ENCODE measurements at places on chromosomes 6 and 20.

DNA sequence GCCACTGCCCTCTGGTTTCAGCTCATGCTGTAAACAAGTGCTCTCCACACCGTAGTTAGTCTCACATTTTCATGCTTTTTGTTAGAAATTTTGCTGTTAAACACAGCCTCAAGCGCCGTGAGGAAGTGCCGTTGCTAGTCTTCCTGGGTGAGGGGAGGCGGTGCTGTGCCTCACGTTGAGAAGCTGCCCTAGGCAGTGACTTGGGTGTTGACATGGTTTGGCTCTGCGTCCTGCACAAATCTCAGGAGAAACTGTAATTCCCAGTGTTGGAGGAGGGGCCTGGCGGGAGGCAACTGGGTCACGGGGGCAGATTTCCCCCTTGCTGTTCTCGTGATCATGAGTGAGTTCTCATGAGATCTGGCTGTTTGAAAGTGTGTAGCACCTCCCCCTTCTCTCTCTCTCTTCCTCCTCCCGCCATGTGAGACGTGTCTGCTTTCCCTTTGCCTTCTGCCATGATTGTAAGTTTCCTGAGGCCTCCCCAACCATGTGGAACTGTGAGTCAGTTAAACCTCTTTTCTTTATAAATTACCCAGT lies 95.8 kb downstream of the ERMARD start:
- DNase-seq: no peak

DNA sequence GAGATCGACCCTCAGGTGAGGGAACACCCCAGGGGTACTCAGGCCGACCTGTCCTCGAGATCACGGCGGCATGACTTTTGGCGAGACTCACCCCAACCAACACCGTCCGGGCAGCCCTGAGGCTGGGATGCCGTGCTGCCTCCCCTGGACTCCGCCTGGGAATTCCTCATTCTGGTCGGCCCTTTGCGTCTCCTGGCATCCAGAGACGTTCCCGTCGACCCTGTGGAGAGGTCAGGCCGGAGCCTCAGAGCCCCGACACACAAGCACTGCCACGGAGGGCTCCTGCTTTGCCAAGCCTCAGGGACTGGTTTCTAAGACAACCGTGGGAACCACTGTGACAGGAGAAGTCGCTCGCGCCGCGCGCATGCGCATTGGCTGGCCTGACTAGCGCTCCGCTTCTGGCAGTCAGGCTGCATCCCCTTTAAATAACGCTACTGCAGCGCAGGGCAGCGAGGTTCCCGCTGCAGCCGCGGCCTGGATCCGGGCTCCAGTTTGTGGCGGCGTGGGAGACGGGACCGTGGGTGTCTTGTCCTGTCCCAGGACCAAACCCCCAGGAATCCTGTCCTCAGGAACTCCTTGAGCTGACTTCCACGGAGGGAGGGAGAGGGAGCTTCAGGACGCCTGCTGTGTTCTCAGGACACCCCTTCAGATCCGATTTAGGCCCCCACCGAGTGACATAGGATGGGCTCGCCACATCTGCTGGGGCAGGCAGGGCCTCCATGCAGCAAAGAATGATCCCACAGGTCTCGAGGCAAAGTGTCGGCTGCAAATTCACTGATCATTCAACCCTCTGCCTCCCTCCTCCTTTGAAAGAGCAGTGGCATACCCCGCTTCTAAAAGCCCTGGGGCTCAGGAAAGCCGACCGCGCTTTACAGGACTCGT lies 163.2 kb upstream of the ZNF337 start:
- peak; percentile 40 for DNase-seq

- DNase-seq: no peak
Measured at GRCh38 chr6:28349344-28349891, 329 bp upstream of the ZKSCAN3 start.

DNA sequence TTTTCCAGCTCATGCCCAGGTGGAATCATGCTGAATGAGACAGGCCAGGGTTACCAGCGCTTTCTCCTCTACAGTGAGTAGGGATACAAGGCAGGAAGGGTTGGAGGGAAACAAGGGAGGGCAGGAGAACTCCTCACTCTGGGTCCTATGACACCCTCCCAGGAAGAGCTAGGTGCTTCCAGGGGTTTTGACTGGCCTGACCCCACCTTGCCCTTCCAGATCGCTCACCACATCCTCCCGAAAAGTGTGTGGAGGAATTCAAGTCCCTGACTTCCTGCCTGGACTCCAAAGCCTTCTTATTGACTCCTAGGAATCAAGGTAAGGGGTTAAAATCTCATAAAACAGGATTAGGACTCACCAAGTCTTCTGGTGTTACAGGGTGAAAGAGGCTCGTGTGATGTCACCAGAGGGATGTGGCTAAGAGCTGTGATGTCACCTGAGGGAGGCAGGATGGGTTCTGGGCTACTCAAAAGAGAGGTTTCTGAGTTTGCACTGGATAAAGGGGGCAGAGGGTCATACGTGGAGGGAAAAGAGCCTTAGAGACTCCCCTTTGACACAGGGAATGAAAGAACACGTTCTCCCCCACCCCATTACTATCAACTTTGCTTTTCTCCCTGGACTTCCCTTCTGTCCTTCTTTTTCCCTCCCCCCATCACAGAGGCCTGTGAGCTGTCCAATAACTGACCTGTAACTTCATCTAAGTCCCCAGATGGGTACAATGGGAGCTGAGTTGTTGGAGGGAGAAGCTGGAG lies 1.9 kb downstream of the APOM start:
- DNase-seq: no peak

DNA sequence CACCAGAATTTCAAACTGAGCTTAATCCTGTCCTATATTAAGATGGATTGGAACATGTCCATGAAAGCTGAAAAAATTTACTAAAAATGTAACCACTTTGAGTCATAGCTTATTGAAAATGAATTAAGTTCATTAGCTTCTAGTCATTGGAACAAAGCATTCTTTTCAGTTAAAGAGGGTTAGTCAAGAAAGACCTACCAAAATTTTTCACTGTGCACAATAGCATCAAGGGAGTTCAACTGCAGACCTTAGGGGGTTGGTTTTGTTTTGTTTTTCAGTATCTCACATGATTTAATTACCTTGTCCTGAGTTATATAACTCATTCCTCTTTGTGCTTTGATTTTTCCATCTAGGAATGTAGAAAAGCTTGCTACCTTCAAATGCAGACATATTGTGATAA lies 2.8 kb downstream of the SLC2A12 start:
- DNase-seq: no peak

DNA sequence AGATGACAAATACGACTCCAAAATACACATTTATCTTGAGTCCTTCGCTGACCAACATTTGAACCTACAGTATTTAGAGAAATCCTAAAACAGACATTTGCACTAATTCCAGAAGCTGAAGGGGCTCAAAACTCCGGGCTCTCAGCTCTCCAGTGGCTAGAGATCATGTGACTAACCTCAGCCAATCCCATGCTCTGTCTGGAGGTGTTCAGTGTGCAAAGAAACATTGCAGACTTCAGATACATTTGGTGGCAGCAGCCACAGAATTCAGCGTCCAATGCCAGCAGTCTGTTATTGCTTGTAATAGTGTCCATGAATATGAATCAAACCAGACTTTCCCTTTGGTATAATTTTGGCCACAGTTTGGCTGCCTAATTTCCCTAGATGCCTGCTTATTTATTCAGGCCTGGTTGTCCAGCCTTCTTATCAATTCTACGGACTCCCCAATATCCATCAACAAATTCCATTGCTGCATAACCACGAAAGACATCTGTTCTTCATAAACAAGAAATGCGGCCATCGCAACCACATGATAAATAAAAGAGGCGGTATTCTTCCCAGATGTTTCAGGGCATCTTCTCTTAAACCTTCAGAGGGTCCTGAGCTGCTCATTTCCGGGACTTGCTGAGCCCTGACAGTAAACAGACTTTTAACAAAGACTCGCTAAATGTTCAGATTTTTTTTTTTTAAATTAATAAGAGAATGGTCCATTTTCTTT lies 14.5 kb upstream of the CYP24A1 start:
- DNase-seq: no peak

DNA sequence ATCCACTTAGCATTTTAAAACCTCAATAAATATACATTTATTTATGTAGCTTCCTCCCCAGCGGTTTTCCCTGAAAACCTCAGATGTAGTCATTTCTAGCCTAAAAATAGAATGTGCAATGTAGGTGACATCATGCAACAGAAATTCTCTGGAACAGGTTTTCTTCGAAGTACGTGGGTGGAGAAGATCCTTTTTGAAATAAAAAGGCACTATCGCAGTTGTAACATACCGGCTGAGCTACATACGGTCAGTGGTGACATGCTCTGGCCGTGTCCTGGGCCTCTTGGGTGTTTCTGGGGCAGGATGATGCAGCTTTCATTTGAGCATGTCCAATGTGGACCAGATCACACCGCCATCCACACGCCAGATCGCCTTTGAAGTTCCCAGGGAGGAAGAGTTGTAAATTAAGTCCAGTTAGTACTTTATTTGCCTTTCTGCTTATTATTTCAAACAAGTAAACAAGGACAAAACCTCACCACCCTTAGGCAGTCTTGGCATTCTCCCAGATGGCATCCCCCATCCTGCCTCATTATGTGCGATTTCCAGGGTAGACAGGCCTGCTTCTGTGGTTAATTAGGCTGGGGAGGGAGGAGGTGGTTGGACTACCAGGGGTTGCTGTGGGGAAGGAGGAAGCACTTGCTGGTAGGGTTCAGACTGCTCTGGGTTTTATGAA lies 109.5 kb upstream of the CLDN20 start:
- DNase-seq: peak; percentile 77

DNA sequence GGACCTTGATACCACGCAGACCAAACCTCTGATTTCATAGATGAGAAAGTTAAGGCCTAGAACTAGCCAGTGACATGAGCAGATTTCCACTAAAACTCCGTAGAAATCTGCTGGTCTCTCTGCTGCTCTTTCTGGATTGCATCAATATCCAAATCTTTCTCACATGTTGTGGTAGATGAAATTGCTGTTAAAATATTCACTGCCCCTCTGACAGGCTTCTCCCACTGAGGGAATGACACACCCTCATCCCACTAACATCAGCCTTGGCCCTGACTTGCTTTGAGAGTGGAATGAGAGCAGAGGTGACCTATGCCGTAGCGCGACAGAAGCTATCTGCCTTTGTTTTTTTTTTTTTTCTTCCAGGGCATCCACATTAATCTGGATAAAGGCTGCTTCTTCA lies 20.4 kb upstream of the EXOC2 start:
- no peak for DNase-seq

DNA sequence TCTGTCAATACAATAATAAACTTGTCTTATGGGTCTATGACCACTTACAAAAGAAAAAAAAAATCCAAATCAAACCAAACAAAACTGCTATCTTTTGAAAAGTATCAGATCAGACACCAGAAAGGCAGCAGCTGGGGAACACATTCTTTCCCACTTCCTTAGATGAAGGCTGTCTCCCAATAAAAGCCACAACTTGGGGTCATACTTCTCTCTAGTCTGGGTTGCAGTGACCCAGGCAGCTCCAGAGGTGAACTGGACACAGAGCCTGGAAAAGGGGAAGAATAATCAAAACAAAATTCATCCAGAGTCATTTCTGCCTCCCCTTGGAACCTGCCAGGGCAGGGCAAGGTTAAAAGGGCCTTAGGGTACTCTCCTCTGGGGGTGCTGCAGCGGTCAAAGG lies 19.1 kb downstream of the ATXN1 start:
- DNase-seq: no peak

DNA sequence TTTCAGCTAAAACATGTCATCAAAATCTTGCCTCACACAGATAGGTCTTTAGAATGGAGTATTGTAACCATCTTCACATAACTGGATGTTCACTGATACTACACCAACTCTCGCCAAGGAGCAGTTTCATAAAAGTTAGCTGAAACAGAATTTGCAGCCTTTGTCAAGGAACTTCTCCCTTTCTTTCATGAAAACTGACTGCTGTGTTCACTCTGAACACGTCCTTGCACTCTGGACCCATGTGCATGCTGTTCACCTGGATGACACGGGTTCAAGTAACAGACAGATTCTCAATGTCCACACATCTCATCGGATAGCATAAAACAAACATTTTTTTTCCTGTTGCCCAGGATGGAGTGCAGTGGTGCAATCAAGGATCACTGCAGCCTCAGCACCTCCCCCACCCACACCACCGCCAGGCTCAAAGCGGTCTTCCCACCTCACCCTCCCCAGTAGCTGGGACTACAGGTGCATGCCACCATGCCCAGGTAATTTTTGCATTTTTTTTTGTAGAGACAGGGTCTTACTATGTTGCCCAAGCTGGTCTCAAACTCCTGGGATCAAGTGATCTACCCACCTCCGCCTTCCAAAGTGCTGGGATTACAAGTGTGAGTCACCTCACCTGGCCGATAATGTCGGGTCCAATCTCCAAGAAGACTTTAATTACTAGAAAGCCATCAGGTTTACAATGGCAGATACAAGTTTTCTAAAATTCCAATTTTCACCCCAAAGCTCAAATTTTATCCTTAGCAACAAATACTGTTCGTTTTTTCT lies 9.4 kb downstream of the DIDO1 start:
- DNase-seq: no peak

GRCh38 chr6:108697561-108698161 lies 136.9 kb downstream of the FOXO3 start:
- no peak for DNase-seq

- peak; percentile 73 for DNase-seq
Measured at GRCh38 chr6:136069119-136069518, 181.0 kb downstream of the MTFR2 start.

GRCh38 chr6:1027109-1027794 lies 284.6 kb upstream of the FOXQ1 start:
- DNase-seq: no peak

GRCh38 chr6:25016014-25016720 lies 80.4 kb upstream of the RIPOR2 start:
- no peak for DNase-seq

- DNase-seq: no peak
Measured at GRCh38 chr6:167580619-167580911, 246.1 kb upstream of the AFDN start.

- no peak for DNase-seq
Measured at GRCh38 chr20:9035126-9035525, 33.8 kb upstream of the PLCB4 start.

- DNase-seq: peak; percentile 37
Measured at GRCh38 chr6:11215773-11216172, 16.7 kb downstream of the NEDD9 start.

GRCh38 chr6:126662966-126663365 lies 323.1 kb downstream of the CENPW start:
- no peak for DNase-seq

- DNase-seq: no peak
Measured at GRCh38 chr20:8292793-8293192, 160.7 kb downstream of the PLCB1 start.

- no peak for DNase-seq
Measured at GRCh38 chr6:129801909-129802308, 59.2 kb downstream of the TMEM244 start.

DNA sequence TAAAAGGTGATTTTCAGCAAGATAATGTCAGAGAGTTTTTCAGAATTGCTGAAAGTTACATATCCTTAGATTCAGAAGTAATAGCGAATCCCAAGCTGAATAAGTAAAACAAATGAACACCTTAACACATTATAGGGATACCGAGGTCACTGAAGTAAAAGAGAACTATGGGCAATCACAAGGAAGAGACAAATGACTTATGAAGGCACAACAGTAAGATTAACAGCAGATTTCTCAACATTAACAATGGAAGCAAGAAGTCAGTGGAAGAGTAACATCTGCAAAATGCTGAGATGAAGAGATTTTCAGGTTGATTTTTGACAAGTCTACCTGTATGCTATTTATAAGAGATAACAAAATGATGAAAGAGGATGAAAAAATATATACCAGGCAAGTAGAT lies 86.1 kb upstream of the EZR start:
- no peak for DNase-seq

Data from lung microvascular endothelial cell (primary cell).